Muscle of leg (tissue), 16 donors: ENCODE measurements at places on chromosomes 12 and 14. TPM values are rescaled to one million over a fixed set of nuclear protein-coding genes. Genes with fewer than 3 reads are reported as not detected.
A peak's percentile ranks its signal among the peaks of the same experiment; 100 is the strongest.

Gene CATSPERB
- total RNA-seq: 0.80 TPM

Gene CABP1
- 2.3 TPM for total RNA-seq

Gene IQSEC3
- 1.1 TPM for total RNA-seq

Gene SRRM4
- 0.13 TPM for total RNA-seq

Gene GSG1
- total RNA-seq: 6.3 TPM

- peak; percentile 76 for DNase-seq
These were observed 46.9 kb downstream of the KLHL28 start for GRCh38 chr14:44914849-44915248.

DNA sequence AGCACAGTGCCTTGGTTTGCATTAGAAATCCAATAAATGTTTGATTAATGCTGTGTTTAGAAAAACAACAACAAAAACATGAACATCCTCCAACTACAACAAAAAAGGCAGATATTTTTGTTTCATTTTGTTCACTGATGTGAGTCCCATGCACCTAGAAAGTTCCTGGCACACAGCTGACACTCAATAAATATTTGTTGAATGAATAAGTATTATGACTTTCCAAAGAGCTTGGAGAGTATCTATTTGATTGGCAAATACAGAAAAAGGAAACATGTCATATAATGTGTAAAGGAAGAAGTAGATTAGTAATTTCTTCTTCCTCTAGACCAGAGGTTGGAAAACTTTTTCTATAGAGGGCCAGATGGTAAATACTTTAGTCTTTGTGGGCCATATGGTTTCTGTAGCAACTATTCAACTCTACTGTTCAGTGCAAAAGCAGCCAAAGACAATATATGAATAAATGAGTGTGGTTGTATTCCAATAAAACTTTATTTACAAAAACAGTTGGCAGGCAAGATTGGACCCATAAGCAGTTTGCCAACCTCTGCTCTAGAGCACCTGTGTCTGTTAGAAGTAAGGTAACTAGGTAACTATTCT, 312.3 kb upstream of the DIO2 start:
- no peak for DNase-seq

- DNase-seq: no peak
These were observed 50.7 kb downstream of the SCARB1 start for GRCh38 chr12:124812979-124813378.

DNA sequence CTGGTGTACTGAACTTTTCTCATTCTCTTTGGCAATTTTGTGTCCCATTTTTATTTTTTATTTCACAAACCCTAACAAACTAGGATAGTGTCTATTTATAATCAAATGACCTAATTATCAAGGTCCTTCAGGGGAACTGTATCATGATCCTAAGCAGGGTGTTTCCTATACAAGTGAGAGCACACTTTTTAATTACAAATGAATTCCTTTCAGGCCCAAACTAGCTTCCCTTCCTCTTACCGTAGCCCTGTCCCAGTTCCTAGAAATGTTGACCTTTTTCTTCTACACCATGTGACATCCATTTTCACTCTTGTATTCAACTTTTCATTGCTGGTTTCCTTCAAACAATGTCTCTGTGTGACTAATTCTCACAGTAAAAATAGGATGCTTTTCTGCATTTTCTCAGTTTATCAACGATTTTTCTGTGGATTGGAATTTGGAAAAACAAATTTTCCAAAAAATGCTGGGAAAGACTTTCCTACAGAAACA, 411.4 kb downstream of the CCDC91 start:
- no peak for DNase-seq

DNA sequence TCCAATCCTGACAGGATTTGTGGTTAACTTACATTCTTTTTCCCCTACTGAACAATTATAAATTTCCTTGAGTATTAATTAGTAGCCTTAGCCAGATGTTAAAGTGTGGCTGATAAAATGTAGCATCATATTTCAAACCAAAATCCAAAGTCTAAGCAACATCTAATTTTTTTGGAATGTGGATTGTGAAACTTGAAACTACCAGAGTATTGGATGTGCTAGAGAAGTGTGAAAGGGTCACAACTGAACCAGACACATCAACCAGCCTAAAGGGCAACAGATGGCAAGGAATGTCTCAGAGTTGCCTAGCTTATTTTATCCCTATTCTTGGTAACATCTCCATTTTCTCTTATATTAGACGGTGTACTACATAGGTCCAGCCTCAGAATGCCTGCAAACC, 153.1 kb upstream of the DCN start:
- no peak for DNase-seq

DNA sequence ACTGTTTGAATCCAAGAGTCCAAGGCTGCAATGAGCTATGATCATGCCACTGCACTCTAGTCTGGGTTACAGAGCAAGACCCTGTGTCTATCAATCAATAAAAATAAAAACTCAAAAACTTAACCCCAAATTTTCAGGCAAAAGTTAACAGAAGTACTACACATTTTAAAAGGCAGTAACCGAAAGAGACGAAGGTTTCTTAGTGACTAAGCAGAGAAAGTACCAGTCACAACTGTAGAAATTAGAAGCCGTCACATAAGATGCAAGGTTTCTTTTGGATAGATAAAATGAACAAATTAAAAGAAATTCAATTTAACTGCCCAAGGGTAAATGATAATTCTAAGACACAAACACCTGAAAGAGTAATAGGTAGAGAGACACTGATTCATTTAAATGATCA, 103.5 kb downstream of the MED13L start:
- no peak for DNase-seq

DNA sequence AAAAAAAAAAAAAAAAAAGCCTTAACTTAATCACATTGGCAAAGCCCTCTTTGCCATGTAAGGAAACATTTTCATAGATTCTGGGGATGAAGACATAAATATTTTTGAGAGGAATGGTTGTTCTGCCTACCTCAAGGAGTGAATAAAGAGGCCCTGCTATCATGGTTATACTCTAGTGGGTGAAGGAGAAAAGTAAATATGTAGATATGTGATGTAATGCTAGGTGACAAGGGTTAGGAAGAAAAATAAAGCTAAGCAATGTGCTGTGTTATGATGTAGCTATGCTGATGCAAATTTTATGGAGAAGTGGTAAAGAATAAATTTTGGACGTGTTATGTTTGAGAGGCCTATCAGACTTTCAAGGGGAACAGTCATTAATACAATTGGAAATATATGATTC, 80.1 kb upstream of the DUSP6 start:
- DNase-seq: no peak

GRCh38 chr14:98564006-98564405, 708.0 kb downstream of the BCL11B start:
- no peak for DNase-seq

DNA sequence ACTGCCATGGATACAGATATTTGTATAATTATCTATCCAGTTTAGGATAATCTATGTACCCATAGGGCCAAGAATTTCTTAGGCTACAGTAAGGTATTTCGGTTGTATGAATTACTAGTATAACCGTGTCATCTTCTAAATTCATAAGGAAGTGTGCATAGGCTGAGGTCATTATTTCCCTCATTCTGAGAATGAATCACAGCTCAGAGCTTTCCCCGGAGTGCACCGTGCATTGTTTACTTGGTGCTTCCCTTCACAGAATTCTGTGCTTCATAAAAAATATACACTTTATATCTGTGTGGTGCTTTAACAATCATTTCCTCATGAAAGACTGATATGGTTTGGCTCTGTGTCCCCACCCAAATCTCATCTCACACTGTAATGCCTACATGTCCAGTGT, 514.1 kb downstream of the ETNK1 start:
- no peak for DNase-seq
